ENCODE measurements at places on chromosomes 5 and 9. TPM values are rescaled to one million over a fixed set of nuclear protein-coding genes. Genes with fewer than 3 reads are reported as not detected.

Gene SLC27A4
- 31.1 TPM for total RNA-seq

Gene C9orf152
- total RNA-seq, result not detected

Gene SLC6A7
- total RNA-seq, result not detected

Gene SLC6A19
- total RNA-seq, result not detected

Gene OR2K2
- not detected for total RNA-seq

Gene PIP5K1B
- 5.0 TPM for total RNA-seq

Gene IFNB1
- not detected for total RNA-seq

Gene DOCK8
- 0.45 TPM for total RNA-seq

Gene NKD2
- 1.9 TPM for total RNA-seq

Gene NUP214
- 12.7 TPM for total RNA-seq

Gene TXNDC8
- total RNA-seq, result not detected

Gene FGF10
- total RNA-seq, result not detected

Gene WDR70
- 42.5 TPM for total RNA-seq

Gene DBH
- not detected for total RNA-seq

GRCh38 chr5:148973455-148973854 lies 89.4 kb downstream of the SH3TC2 start:
- no peak for DNase-seq

DNA sequence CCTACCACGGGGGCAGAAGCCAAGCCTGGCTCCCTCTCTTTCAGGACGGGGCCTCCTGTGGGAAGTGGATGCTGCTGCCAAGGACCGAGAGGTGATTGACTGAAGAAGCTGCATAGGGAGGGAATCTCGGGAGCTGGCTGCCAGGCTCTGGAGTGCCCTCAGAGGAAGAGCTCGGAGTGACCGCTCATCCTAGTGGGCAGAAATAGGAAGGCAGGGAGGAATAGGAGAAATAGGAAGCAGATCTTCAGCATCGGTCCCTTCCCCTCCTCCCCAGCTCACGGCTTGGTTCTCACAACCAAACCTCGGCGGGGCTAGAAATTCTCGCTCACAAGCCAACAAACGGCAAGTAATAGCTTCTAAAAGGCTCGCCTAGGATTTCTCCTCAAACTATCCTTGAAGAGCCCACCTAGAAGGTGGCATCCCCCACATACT lies 159.9 kb upstream of the RAI14 start:
- DNase-seq, result no peak

DNA sequence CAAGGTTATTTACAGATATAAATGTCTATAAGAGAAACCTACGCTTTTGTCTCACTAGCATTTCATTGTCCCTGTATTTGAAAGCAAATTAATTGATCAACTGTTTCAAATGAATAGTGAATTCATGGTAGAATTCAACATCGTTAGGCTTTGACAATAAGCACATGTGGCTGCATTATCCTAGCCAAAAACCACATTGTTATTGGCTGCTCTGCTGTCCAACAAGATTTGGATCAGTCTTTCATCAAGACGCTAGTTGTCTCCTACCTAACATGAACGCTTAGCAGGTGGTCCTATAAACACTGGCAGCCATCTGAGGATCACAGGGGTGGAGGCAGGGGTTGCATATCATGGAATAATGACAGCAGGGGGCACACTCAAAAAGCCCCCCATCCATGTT lies 455.0 kb downstream of the CTNND2 start:
- no peak for DNase-seq

GRCh38 chr9:123867034-123867433 lies 62.9 kb downstream of the DENND1A start:
- no peak for DNase-seq

- peak; percentile 52 for DNase-seq
These were observed 13.9 kb downstream of the ZCCHC9 start for GRCh38 chr5:81315336-81315735.

DNA sequence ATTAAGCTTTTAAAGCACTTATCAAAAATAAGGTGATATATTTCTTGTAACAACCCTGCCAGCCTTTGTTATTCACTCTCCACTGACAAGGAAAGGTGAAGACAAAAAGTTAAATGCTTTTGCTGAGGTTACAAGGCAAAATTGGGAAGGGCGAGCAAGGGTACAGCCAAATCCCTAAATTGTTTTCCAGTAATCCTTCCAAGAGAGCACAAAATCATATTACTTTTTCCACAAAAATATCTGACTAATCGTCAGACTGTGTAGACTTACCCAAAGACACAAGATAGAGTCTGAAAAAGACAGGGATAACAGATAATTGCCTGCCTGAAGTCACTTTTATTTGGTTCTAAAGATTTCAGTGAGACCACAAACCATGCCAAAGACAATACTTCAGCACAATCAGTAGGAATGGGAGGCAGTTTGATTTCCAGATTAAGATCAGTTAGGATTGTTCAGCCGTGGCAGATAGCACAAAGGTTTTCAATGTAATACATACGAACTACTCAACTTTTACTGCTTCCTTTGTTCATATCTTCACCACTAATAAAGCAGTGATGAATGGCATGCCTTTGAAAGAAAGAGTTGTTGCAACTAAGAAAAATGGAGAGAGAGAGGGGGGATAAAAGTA lies 383.8 kb upstream of the TUSC1 start:
- DNase-seq, result no peak

DNA sequence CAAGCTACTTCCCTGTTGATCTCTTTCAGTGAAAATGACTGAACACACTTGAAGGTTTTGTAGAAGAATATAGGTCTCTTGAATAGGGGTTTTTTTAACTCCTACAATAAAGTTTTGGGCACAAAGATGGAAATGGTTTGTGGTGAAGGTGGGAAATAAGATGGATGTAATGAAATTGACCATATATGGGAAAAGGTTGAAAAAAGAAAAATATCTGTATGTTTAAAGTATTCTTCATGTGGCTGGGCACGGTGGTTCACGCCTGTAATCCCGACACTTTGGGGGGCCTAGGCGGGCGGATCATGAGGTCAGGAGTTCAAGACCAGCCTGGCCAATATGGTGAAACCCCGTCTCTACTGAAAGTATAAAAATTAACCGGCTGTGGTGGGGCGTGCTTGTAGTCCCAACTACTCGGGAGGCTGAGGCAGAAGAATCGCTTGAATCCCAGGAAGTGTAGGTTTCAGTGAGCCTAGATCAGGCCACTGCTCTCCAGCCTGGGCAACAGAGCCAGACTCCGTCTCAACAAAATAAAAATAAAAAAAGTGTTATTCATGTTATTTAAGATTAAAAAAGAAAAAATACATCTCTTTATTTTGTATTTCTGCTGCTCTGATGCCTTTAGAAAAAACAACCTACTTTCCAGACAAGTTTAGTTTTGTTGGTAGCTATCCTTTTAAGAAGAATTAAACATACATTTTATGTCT lies 2.2 kb downstream of the RBM27 start:
- no peak for DNase-seq

GRCh38 chr9:117344892-117345660 lies 69.8 kb downstream of the ASTN2 start:
- DNase-seq, result no peak

- DNase-seq, result no peak
These were observed 122.5 kb downstream of the RFK start for GRCh38 chr9:76271755-76272154.

DNA sequence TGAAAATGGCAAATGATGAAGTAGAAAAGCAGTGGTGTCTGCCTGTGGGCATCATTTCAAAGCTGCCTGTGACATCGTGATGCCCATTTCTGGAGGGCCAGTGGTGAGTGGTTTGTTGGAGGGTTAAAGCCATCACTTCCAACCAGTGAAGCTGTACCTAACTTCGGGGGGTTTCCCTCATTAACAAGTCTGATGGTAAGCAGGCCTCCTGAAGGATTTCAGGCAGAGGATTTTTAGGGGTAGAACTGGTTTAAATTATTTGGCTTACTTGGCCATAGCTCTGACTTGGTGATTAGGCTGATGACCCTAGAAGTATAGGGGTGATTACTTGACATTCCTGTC lies 10.7 kb downstream of the TNFAIP8 start:
- DNase-seq, result no peak

- no peak for DNase-seq
These were observed 634.0 kb downstream of the RAB3C start for GRCh38 chr5:59216841-59217240.

GRCh38 chr9:69443178-69443577 lies 118.2 kb downstream of the ENTREP1 start:
- no peak for DNase-seq

DNA sequence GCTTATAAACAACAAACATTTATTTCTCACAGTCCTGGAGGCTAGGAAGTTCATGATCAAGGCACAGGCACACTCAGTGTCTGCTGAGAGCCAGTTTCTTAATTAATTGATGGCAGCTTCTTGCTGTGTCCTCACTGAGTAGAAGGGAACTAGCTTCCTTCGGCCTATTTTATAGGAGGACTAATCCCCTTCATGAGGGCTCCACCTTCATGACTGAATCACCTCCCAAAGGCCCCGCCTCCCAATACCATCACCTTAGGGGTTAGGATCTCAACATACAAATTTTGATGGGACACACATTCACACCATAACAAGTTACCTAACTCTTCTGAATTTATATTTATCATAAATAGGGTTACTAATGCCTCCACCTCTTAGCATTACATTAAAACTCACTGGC lies 129.8 kb downstream of the GNAQ start:
- no peak for DNase-seq

- DNase-seq, result no peak
These were observed 60.3 kb downstream of the SNX30 start for GRCh38 chr9:112810696-112811490.

DNA sequence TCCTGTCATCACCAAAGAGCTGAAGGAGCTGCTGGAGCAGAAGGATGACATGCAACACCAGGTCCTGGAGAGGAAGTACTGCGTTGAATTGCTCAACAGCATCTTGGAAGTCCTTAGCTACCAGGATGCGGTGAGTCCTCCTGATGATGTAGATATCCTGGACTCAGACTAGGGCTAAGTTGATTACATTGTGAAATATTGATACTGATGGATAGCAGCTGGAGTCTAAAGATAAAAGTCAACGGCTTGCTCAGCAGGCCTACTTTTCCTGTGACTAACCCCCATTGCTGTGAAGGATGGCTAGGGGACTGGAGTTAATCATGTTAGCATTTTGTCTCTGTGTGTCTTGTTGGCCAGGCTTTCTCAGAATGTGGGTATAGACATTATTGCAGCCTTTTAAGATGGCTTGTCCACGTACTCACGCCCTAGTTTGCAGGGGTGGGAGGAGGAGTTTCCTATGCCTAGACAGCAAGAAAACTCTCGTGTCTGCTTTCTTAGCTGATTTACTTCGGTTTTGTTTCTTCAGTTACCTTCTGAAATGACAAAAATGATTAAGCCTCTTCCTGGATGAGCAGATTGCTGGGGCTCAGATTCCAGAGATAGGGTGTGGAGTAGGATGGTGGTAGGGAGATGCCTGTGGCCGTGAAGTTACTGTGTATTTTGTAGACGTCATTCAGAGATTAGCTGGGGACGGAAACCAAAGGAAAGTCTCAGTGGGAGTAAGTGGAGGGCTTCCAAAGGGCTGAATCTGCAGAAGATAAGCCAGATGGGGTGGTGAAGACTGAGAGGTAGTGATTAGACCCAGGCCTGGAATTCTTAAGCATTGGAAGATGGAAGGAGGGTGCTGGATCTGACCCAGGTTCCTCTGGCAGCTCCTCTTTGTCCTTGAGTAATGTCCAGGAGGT lies 166.3 kb downstream of the DOCK2 start:
- DNase-seq, result no peak

DNA sequence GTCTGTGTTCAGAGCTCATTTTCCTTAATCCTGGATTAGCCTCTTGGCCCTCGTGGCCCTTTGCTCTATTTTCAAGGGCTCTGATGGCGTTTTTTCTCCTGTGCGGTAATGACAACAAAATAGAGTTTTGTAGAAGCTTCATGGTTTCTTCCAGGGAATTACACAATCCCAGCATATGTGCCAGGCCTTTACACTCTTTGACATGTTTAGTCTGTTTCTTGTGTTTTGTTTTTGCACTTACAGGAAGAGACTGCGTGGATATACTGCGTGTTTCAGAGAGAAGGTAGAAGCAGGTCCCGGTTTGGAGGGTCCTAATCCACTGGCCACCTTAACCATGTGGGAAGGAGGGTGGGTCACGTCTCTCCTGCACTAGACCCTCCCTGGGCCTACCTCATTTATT lies 400.2 kb upstream of the IRX4 start:
- DNase-seq, result no peak

- DNase-seq, result no peak
These were observed 14.7 kb downstream of the PITX1 start for GRCh38 chr5:135019314-135019713.

DNA sequence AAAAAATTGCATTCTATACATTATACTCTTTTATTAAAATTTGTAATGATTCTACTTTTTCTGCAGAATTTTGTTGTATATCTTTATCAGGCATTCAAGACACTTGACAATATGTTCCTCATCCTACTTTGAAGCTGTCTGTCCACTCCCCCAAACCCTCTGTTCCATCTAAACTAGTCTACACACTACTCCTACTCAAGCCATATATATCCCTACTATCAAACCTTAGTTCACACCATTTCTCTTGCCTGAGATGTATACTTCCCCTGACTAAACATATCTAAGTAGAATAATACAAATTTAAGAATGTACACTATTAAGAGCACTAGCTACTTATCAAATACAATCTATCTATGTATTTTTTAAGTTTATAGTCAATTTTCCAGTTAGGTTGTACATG lies 107.1 kb upstream of the FTMT start:
- no peak for DNase-seq

DNA sequence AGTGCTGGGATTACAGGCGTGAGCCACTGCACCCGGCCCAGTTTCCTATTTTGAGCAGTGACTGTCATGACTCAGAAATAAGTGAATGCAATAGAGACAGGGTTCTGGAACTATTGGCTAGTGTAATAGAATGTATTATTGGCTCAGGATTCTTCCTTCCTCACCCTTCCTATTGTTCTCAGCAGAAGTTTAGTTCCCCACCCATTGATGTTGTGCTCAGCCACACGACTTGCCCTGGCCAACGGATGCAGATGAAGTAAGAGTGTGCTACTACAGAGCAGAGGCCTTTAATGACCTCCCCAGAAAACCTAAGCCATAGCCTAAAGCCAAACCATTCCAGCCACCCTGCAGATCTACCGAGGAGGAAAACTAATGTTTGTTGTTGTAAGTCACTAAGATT lies 287.9 kb downstream of the AGTPBP1 start:
- DNase-seq, result no peak

DNA sequence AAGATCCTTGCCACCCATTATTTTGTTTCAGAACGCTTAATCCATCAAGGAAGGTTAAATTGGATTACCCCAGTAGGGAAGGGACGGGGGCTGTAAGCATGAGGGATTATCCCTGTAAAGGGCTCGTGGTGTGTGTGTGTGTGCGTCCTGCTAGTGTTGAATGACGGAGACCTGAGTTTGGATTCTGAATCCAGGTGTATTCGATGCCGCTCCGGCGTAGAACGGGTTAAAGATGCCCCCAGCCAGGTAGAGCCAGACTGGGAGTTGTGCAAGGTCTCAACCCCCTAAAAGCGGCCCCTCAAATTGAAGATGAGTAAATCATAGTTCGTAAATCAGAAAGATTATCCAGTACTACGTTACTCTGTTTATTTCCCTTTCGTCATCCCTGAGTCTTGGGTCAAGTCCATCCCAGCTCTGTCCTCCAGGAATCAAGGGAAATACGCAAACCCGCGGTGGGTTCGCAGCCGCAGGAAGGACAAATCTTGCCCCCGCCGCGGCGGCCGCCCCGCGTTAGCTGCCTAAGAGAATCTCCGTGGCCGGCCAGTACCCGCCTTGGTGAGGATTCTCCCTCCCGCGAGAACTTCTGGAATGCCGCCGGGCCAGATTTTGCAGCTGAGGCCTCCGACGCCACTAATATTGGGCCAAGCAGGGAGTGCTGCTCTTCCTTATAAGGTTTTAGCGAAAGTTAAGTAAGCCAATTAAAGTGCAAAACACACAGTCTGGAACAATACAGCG lies 586 bp upstream of the MTAP start:
- no peak for DNase-seq

All from SK-MEL-5 (cell line).